ENCODE measurements at places on chromosomes 2 and 18.

DNA sequence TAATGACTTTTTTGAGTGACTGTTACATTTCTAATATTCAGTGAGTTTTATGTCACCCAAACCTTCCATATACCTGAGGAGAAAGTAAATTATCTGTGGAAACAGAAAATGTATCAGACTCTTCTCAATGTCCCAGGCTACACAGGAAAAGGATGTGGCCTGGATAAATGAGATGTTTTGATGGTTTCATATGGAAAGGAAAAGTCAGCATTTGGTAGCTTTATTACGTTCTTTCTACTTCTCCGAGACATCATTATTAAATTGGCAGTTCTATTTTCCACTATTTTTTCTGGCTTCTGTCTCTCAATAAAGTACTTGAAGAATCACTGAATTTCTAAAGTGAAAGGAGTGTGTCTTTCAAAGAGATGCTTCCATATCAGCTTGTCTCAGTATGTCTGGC is 847.0 kb upstream of the CRIM1 start:
- no peak for DNase-seq

DNA sequence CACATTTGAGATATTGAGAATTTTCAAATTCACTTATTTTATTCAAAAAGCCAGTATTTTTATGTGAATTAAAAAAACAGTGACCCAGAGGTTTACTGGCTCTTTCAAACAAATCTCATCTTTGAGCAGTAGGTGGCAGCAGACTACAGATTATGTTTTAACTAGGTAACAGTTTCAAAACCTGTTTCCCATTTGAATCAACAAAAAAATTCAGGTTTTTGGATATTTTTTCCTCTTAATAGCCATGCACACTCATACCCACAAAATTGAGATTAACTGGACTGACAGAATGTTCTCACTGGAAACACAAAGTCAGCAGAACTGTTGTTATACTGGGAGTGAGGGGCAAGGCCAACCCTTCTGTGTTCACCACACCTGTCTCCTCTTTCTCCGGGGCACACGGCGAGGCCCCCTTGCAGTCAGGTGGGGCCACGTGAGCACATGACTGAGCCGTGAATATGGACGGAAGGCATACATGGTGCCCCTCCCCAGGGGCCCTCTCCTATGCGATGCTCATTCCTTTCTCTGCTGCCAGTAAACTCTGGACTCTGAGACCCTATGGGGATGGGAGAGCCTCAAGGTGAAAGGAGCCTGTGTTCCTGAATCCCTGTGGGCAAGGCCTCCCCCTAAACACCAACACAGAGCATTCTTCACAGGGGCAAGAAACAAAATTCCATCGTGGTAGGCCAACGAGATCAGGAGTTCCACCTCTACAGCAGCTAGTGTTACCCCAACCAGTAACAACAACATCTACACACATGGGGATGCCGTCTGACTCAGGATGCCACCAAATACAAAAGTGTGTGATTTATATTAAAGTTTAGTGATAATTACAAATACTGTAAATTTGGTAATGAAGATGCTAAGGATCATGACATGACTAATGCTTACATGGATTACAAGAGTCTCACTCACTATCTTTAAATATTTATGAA is 80.4 kb downstream of the LPIN2 start:
- DNase-seq, result peak; percentile 61

DNA sequence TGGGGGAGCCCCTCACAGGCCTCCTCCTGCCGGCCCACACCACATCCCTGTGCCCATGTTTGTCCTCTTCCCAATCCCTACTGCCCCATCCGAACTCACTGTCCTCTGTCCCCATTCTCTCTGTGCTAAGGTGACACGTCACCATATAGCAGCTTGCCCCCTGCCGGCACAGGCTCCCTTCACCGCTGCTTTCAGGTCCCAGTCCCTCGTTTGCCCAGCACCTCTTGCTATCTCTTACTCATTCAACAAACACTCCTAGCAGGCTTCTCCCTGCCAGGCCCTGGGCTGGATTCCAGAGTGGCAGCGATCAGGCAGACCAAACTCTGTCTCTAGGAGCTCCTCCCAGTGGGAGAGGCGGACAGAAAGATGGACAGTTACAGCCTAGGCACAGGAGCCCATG is 74.3 kb downstream of the TFCP2L1 start:
- no peak for DNase-seq

- no peak for DNase-seq
Observed at GRCh38 chr2:186889101-186889879, 40.3 kb upstream of the ZSWIM2 start.

DNA sequence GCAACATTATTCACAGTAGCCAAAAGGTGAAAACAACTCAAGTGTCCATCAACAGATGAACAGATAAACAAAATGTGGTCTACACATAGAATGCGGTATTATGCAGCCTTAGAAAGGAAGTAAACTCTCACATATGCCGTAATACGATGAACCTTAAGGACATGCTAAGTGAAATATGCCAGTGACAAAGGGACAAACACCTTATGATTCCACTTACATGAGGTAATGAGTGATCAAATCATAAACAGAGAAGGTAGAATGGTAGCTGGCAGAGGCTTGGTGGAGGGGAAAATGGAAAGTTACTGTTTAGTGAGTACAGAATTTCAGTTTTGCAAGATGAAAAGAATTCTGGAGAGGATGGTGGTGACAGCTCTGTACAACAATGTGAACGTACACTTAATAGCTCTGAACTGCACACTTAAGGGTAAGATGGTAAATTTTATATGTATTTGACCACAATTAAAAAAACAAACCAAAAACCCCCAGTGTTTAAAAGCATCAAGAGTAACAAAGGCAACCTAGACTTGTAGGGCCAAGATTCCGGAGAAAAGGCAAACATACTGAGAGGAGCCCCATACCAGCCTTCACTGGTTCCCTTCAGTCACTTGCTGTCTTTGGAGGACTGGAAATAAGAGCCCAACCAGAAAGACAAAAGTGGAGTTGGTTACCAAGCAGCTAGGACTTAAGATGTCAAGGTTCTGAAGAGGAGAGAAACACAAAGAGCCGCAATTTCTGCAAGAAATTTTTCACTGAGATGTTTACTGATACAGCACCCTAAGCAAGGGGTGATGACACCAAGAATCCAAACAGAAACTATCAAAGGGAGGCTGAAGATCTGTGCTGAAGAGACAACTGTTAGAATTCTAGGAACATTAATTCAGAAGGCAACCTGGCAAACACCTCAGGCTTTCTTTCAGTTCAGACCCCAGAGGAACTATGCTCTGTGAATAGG is 61.3 kb downstream of the CUL3 start:
- no peak for DNase-seq

DNA sequence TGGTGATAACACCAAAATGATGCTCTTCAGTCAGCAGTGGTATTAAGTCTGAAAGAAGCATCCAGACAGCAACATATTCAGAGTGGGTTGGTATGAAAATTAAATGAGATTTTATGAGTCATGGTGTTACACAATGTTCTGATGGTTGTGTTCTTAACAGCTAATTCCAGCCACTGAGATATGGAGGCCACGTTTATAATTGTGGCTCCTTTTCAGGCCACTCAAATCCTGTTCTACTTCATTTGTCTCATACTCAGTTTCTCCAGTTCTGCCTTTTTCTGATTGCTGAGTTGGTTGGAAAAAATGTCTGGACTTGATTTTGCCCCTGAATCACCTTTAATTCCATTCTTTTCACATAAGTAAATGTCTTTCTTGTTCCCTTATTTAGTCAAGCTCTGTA is 162.7 kb upstream of the COL3A1 start:
- DNase-seq, result no peak

GRCh38 chr2:101508636-101509035 is 33.7 kb upstream of the RFX8 start:
- DNase-seq, result no peak

DNA sequence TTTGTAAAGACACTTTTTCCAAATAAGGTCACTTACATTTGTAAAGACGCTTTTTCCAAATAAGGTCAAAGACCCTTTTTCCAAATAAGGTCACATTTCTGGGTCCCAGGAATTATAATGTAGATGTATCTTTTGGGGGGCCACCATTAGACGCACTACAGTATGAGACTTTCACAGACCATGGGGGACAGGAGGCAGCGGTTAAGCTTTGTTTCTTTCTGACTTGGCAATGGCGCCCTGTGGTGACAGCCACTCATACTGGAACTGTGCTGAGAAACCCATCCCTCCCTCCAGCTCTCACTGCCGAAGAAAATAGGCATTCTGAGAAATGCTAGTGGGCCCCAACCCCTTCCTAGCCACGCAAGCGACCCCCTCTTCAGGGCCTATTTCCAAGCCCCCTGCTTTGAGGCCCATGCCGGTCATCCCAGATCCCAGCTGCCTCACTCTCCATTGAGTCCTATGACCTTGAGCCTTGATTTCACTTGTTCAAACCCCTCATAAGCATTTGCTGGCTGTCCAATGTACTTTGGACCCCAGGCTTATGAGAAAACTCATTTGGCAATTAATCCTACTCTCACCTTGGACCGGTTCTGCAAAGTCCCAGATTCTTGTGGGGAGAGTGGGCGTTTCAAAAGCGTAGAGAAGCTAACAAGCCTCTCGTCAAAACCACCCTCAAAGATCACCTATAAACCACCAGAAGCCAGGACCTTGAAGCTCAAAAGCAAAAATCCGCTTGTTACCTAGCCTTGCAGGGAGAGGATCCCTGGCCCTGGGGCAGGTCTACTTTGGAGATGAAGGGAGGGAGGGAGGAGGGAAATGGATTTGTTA is 11.3 kb upstream of the SPATA3 start:
- DNase-seq, result no peak

- peak; percentile 45 for DNase-seq
Observed at GRCh38 chr18:79570266-79571201, 109.1 kb upstream of the CTDP1 start.

- peak; percentile 50 for DNase-seq
Observed at GRCh38 chr18:78984941-78985784, 5.5 kb downstream of the SALL3 start.

GRCh38 chr18:78912336-78912735 is 67.3 kb upstream of the SALL3 start:
- no peak for DNase-seq

GRCh38 chr2:238489896-238490295 is 63.2 kb downstream of the ASB1 start:
- no peak for DNase-seq

- DNase-seq, result no peak
Observed at GRCh38 chr2:176680916-176681516, 411.8 kb downstream of the MTX2 start.

DNA sequence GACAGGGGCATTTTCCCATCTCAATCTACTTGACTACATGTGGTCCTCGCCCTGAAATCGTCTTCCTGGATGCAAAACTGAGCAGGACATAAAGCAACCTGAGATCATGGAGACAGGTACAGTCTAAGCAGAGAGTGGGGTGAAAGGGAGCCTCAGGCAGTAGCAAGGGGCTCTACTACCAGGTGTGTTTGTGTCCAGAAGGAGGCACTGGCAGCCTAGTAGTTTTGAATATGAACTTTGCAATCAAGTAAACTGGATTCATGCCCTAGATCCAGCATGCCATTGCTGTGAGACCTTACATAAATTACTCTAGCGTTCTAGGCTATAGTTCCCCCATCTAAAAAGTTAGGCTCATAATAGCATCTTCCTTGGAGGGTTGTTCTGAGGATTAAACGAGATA is 147.4 kb downstream of the TXNL1 start:
- no peak for DNase-seq

GRCh38 chr2:216970359-216970915 is 110.6 kb upstream of the TNP1 start:
- DNase-seq, result no peak

GRCh38 chr2:112706170-112706664 is 14.6 kb upstream of the NT5DC4 start:
- DNase-seq, result no peak

GRCh38 chr18:24827501-24827900 is 367.1 kb downstream of the HRH4 start:
- DNase-seq, result no peak

GRCh38 chr2:95539836-95540235 is 52.0 kb upstream of the TRIM43 start:
- DNase-seq, result no peak

GRCh38 chr2:209913786-209914345 is 88.6 kb upstream of the RPE start:
- DNase-seq, result no peak

- DNase-seq, result no peak
Observed at GRCh38 chr18:57429167-57430078, 5.8 kb upstream of the ONECUT2 start.

GRCh38 chr18:2108591-2108990 is 462.7 kb downstream of the METTL4 start:
- no peak for DNase-seq

DNA sequence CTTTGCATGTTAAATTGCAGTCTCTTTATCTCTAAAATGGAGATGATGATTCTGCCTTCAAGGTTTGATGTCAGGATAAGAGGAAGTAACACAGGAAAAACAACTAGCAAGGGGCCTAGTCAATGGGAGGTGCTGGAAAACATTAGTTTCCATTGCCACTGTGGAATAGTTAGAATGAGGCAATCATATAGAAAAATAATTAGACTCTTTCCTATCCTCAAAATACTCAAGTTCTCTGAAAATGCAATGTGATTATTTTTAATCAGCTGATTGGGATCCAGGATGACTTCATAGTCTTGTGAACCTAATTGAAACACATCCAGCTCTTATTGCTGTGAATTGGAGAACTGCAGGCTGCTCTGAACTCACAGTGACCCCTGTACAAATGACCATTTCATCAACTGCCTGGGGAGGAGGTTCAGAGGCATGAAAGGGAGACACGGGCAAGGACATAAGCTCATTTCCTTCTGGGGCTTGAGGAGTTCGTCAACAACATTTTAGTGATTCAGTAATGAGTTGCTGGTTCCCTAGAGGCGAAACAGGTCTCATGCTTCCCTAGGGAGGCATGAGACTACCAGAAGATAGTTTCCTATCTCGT is 422.5 kb downstream of the LPIN1 start:
- no peak for DNase-seq

DNA sequence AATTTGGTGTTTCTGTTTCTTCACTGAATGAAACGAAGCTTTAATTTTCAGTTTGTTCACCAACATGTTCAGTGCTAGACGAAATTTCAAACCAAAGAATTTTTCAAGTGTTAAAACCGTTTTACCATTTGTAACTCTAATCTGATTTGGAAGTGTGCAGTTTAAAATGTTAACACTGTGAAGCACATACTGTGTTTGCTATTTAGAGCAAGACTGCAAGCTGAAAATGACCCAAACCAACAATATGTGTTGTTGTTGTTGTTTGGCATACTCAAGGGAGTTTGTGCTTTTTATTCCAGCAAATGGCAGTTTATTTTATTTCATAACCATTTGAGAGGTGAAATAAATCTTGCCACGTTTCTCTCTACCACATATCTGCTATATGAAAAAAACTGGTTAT is 128.4 kb upstream of the CDH7 start:
- DNase-seq, result no peak

- no peak for DNase-seq
Observed at GRCh38 chr2:212354382-212354781, 184.2 kb downstream of the ERBB4 start.
